Activated CD4-positive, alpha-beta T cell treated with anti-CD3 and anti-CD28 coated beads, Interleukin-2, amount 50 U/mL, for 24 hours (primary cell): ENCODE measurements at places on chromosomes 4 and X.

DNA sequence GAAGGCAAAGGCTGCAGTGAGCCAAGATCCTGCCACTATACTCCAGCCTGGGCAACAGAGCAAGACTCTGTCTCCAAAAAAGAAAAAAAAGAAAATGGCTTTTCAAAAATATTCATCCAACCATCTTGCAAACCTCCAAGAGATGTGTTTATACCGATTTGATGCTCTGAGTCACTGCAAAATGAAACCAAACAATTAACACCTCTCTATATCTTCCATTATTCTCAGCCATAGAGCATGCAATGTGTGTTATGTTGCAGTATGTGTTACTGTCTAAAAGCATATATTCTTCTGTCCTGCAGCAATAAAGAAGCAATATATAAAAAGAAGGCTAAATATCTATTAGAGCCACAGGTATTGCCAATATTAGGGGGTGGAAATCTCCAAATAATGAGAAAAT is 51.4 kb downstream of the ARAP2 start:
- no peak for DNase-seq

- DNase-seq = no peak
These were observed 2.1 kb upstream of the SH2D1A start for GRCh38 chrX:124344246-124344645.

DNA sequence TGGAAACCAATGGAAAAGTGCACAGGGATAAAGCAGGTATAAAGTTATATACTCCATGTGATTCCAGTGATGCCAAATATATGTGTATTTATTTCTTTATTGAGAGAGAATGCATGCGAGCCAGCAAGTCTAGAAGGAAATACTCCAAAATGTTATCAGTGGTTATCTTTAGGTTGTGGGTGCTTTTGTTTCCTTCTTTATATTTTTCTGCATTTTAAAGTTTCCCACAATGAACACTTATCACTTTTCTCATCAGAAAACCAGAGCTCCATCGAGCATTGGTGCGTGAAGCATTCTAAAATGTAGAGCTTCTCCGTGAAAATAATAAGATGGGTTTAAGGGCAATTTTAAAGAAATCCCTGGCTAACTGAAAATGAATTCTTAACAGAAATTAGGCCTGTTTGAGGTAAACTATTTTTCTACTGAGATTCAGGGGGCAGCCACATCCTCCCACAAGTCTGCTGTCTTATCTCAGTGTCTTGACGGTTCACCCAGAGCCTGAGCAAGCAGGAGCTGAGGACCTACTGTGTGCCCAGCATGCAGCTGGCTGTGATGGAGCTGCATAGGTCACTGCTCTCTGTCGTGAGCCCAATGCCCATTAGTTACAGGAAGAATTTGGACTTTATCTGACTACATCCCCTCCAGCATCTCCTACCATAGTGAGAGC is 18.7 kb upstream of the CD40LG start:
- DNase-seq = no peak

- DNase-seq = no peak
These were observed 10.0 kb downstream of the HTRA3 start for GRCh38 chr4:8279321-8280157.

DNA sequence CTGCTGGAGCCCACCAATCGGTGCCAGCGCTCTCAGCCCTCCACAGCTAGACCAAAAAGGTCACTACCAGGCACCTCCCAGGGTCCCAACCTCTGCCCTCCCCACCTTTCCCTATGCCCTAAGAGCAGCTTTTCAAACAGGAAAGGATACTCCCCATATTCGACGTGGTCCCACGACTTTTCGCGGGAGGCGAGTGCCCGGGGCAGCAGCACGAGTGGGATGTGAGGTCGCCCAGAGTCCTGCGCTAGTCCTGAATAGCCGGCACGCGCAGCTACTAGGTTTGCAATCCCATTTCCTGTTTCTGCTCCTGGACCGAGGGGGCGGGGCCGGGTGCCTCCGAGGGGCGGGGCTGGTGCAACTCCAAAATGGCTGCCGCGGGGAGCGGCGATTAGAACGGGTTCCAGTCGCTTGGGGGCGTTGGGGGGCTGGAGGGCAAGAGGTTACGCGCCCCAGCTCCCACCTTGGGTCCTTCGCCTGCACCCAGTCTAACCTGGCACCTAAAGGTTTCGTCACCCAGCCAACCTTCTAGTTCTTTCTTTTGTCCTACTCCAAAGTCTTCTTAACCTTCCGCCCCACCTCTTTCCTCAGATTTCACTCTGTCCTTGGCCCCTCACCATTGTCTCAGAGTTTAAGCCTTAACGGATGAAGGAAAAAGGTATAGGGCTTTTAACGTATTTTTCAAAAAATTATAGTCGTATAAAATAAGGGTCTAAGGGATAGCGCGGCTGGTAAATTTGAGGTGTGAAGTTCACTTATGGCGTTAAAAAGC is 85.0 kb upstream of the TENT5D start:
- no peak for DNase-seq
